ENCODE measurements at places on chromosomes 1 and 21. TPM values are rescaled to one million over a fixed set of nuclear protein-coding genes. Genes with fewer than 3 reads are reported as not detected.

The ZSCAN20 gene
- 5.4 TPM for total RNA-seq

The CHI3L1 gene
- total RNA-seq: 0.18 TPM

The SKI gene
- 34.0 TPM for total RNA-seq

DNA sequence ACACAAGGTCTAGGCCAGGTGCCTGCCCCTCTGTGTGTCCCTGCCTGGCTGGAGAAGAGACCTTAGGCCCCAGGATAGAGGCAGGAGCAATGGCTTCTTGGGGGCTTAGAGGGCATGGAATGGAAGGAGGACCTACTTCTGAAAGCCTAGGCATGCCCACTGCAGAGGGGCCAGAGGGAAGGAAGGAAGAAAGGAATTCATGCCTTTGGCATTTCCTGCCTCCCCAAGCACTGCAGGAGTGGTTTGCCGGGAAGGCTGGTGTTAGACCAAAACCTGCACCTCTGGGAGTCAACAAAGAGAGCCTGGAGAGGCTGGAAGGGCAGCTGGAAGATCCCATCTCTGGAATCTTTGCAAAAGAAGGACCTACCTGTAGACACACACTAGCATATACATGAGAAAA is 50.7 kb upstream of the KCNE2 start:
- H3K4me3 ChIP-seq: no peak overlapping the region
- DNase-seq: no peak
- no peaks in the 10 kb centered on the region for H3K4me1 ChIP-seq
- peaks cover 6% of the 10 kb centered on the region for H3K27me3 ChIP-seq

DNA sequence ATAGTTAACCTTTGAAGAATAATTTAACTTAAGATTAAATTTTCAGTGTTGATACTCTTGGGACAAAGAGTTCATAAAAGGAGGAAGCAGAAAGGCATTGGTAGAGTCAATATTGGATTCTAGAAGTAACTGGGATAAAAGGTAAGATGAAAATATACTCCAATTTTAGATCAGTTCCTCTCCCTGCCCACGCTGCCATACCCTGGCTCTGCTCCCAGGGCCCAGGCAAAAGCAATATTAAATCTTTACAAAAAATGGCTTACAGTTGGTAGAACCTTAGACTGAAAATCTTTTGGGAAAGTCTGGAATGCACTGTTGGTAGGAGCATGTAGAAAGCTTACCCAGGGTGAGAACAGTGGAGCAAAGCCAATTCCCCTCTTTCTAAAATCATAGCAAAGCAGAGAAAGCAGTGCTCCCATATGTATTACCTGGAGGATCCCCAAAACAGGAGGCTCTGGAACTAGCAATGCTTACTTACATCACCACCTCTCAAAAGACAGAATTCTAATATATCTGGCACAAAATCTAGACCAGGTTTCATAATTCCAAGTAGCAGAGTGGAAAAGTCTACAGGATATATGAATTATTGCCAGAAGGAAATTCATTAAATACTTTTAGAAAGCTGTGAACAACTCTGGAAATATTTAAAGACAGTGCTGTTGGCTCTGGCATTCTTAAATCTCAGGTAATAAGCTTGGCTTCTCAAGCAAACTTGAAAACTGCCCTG is 24.5 kb downstream of the KIAA0319L start:
- DNase-seq: no peak
- H3K4me1 ChIP-seq: peaks cover 34% of the 10 kb centered on the region
- H3K4me3 ChIP-seq: no peak overlapping the region
- peaks cover 33% of the 10 kb centered on the region for H3K36me3 ChIP-seq
- H3K27ac ChIP-seq: no peak overlapping the region
- H3K27me3 ChIP-seq: no peaks in the 10 kb centered on the region

GRCh38 chr1:180185281-180185680 is 30.6 kb downstream of the QSOX1 start:
- H3K4me1 ChIP-seq: no peaks in the 10 kb centered on the region
- H3K4me3 ChIP-seq: no peak overlapping the region
- H3K36me3 ChIP-seq: peaks cover 12% of the 10 kb centered on the region
- no peaks in the 10 kb centered on the region for H3K27me3 ChIP-seq

DNA sequence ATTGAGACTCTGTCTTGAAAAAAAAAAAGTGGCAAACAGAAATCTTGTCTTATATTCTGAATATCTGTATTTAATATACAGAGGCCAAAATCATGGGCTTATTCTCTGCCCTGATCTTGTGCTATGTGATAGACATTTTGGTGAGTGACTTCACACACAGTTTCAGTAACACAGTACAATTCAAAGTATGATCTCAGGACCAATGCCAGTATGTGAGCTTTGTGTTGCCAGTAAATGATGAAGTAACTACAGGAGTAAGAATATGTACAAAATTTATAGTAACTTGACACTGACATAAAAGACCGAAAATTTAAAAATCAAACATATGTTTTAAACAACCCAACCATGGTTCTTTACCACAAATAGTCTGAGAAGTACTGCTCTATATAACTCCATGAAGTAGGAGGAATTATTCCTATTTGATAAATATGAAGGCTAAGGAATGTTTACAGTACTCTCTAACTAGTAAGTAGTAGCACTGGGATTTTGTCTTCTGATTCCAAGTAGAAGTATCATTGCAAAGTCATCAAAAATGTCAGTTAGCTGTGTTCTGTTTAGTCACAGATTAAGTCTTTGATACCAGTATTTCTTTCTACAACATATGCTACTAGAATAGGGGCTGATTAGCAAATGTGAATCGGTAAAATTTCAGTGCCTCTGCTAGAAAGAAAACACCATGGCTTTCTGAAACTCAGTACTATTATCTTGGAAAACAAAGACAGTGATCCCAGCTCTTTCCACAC is 25.3 kb downstream of the DPH5 start:
- H3K27ac ChIP-seq: no peak overlapping the region
- peaks cover 40% of the 10 kb centered on the region for H3K4me1 ChIP-seq
- no peak for DNase-seq
- H3K4me3 ChIP-seq: no peak overlapping the region
- H3K36me3 ChIP-seq: peaks cover 41% of the 10 kb centered on the region
- H3K27me3 ChIP-seq: no peaks in the 10 kb centered on the region

DNA sequence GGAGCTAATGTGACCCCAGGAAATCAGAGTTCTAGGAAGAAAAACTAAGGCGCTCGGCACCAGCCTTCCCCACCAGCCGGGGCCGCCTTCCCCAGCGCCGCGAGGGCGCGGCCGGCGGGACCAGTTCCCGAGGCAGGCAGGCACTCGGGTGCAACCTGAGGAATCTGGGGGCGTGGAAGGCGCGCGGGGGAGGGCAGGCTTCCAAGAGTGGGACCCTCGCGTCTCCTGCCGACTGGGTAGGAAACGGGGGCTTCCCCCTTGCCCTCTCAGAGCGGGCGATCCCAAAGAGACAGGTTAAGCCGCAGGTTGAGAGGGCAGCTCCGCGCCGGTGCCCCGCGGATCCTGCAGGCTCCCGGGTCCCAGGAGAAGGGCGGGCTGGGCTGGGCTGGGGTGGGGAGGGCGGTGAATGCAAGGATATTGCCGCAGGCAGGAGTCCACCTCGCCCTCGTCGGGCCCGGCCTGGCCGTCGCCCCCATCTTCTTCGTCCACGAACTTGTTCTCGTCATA is 431 bp downstream of the ARPC5 start:
- H3K27me3 ChIP-seq: no peaks in the 10 kb centered on the region
- H3K27ac ChIP-seq: peak overlapping the region; percentile 100
- H3K4me1 ChIP-seq: peaks cover 38% of the 10 kb centered on the region
- peak overlapping the region; percentile 97 for H3K4me3 ChIP-seq
- peaks cover 18% of the 10 kb centered on the region for H3K36me3 ChIP-seq

GRCh38 chr1:29309075-29309474 is 72.8 kb downstream of the PTPRU start:
- no peak overlapping the region for H3K27ac ChIP-seq
- H3K4me1 ChIP-seq: no peaks in the 10 kb centered on the region
- no peak for DNase-seq
- no peaks in the 10 kb centered on the region for H3K27me3 ChIP-seq

Data from activated CD4-positive, alpha-beta T cell treated with anti-CD3 and anti-CD28 coated beads for 36 hours (primary cell).